Activated naive CD4-positive, alpha-beta T cell treated with anti-CD3 and anti-CD28 coated beads, Interleukin-2, amount 50 U/mL, for 72 hours (primary cell): ENCODE measurements at places on chromosomes 7 and 10. TPM values are rescaled to one million over a fixed set of nuclear protein-coding genes. Genes with fewer than 3 reads are reported as not detected.

- no peak for DNase-seq
Observed at GRCh38 chr10:131975003-131975402, 6.7 kb downstream of the BNIP3 start.

The LEP gene
- not detected for total RNA-seq

The PCBD1 gene
- total RNA-seq: 22.3 TPM

GRCh38 chr10:4229106-4229505 lies 444.1 kb upstream of the KLF6 start:
- no peak for DNase-seq

GRCh38 chr7:12481722-12482121 lies 78.1 kb upstream of the VWDE start:
- DNase-seq: no peak

DNA sequence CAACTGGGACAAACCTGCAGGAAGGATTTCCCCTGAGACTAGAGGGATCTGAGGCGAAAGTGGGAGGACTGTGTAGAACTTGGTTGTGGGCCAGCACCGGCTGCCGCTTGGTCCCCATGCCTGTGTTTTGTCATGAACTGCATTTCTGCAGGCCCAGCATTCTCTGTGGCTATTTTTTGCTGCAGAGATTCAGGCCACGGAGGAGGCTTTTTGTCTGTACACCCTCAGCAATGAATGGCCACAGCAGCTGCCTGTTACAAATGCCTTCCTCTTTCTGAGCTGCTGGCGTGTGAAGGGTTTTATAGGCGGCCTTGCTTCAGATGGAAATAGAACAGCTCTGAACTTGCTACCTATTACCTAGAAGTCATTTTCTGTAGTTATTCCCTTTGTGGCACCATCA lies 164.4 kb downstream of the SH2D4B start:
- no peak for DNase-seq

DNA sequence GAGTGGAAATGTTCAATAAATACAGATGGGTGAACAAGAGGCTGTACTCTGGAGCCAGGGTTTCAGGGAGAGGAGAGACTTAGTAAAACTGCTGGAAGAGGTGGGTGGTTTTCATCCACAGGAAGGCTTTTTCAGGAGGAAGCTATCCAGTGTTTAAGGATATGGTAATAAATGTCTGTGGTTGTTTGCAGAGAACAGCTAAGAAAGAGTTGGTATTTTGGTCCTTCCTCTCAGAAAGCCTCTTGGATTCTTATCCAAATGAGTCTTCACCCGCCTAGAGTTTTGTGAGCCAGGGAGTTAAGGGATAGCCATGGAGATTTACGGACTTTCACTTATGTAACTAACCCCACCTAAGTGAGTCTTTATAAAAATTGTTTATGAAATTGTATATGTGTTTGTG lies 95.7 kb downstream of the GNAI1 start:
- DNase-seq: no peak

- DNase-seq: no peak
Observed at GRCh38 chr10:123462756-123463155, 203.4 kb upstream of the GPR26 start.

- no peak for DNase-seq
Observed at GRCh38 chr10:16439295-16439694, 2.5 kb downstream of the PTER start.

GRCh38 chr10:12975266-12975665 lies 26.2 kb downstream of the CCDC3 start:
- DNase-seq: no peak

GRCh38 chr7:78225534-78225933 lies 427.0 kb downstream of the PHTF2 start:
- DNase-seq: no peak

DNA sequence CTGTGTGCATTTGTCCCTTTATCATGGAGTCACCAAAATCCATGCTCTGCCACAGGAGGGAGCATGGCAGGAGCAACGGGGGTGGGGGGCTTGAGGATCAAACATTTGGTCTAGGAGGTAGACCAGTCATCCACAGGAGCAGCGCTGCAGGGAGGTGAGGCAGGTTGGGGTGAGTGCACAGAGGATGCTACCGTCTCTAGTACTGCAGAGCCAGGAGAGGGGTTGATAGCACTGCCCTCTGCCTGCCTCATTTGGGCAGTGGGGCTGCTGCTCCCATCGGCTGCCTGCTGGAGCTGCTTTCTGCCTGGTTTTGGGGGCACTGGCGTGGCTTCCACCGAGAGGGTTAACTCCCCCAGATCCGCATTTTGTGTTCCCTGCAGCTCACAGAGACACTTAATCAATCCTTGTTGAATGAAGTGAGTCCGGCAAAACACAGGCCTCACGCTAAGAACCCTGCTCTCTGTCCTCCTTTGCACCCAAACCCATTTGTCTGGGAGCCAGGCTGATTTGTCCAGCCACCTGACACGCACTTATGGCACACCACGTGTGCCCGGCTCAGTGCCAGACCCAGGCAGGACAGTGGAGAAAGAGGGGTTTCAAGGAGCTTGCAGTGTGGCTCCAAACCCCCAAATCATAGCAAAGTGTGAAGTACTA lies 527.1 kb upstream of the FOXK1 start:
- DNase-seq: no peak

The RPEL1 gene
- total RNA-seq: not detected

The CCT6A gene
- total RNA-seq: 236 TPM
